Stimulated activated CD8-positive, alpha-beta memory T cell treated with anti-CD3 and anti-CD28 coated beads, Interleukin-4, amount 100 ng/mL, for 1 hour (primary cell): ENCODE measurements at places on chromosomes 7 and 10.

- DNase-seq, result no peak
These were observed 991.5 kb downstream of the NRG3 start for GRCh38 chr10:82866424-82867020.

GRCh38 chr10:69673521-69673920 lies 43.5 kb downstream of the FAM241B start:
- DNase-seq, result no peak

- DNase-seq, result no peak
These were observed 1206.2 kb downstream of the GATA3 start for GRCh38 chr10:9260690-9261089.

GRCh38 chr10:92242380-92242779 lies 48.5 kb downstream of the CPEB3 start:
- no peak for DNase-seq

DNA sequence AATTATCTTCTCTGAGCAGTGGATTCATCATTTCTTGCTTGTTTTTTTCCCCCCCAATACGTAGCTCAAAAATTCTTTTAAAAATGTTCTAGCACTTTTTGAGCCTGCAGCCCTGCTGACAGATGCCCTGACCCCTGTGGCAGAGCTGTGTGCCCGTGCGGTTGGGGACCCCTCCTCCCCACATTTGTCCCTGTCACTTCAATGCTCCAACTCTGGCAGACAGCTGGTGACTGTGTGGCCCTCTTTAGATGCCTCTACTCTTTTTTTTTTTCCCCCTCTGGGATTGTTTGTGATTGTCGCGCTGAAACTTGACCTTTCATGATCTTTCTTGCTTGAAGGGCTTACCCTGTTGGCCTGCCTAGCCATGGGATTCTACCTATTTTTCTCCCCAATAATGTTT lies 214.1 kb downstream of the TMEM178B start:
- DNase-seq, result no peak

GRCh38 chr7:135275971-135276580 lies 42.4 kb downstream of the STRA8 start:
- no peak for DNase-seq

DNA sequence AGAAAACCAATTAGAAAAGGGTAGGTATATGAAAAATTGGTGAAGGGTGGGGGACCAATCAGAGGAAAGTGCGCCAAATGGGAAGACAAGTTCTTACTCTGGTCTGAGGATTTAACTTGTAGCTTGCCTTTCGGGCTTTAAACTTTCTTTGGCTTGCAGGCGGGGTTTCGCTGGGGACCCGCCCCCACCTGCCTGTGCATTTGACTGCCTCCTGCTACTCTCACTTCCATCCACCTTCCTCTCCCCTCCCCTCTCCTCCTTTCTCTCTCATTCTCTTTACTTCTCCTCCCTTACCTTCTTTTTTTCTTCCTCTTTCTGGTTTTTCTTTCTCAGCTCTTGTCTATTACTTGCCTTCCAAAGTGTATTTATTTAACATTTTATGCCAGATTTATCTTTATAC lies 278.8 kb downstream of the DNAJB9 start:
- no peak for DNase-seq

DNA sequence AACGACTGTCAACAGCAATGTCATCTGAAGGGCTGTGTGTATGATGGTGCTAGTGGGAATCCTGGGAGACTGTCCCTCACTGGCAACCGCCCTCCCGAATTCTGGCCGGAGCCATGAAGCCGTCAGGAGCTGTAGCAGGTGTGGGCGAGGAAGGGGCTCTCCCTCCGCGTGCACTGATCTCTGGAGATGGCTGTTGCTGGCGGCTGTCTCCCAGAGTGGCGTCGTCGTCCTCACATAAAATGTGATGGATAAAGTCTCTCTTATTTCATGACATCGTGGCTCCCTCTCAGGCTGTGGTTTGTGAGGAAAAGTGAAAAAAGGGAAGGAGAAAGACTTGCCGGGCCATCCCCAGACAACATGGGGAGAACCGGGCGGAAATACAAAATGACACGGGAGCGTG lies 216.5 kb downstream of the DNAJB6 start:
- DNase-seq, result no peak

DNA sequence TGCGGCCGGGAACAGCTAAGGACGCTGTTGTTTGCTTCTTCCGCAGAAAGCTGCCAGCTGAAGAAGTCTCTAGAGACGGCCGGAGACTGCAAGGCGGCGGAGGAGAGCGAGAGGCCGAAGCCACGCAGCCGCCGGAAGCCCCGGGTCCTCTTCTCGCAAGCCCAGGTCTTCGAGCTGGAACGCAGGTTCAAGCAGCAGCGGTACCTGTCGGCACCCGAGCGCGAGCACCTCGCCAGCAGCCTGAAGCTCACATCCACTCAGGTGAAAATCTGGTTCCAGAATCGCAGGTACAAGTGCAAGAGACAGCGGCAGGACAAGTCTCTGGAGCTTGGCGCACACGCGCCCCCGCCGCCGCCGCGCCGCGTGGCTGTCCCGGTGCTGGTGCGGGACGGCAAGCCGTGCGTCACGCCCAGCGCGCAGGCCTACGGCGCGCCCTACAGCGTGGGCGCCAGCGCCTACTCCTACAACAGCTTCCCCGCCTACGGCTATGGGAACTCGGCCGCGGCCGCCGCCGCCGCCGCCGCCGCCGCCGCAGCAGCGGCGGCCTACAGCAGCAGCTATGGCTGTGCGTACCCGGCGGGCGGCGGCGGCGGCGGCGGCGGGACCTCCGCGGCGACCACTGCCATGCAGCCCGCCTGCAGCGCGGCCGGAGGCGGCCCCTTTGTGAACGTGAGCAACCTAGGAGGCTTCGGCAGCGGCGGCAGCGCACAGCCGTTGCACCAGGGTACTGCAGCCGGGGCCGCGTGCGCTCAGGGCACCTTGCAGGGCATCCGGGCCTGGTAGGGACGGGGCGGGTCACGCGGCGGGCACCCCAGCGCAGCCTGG lies 2.4 kb downstream of the NKX2-3 start:
- no peak for DNase-seq

GRCh38 chr10:78150756-78151155 lies 117.1 kb downstream of the RPS24 start:
- no peak for DNase-seq

DNA sequence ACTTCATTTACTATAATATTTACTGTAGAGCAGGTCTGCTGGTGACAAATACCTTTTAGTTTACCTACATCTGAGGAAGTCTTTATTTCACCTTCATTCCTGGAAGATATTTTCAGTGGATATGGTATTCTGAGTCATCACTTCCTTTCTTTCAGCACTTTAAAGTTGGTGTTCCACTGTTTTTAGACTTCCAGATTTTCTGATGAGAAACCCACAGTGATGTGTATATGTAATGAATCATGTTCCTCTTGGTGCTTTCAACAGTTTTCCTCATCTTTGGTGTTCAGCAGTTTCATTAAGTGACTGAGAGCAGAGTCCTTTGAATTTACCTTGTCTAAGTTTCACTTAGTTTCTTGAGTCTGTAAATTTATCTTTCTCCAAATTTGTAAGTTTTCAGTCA lies 36.4 kb downstream of the COPG2 start:
- DNase-seq, result no peak

DNA sequence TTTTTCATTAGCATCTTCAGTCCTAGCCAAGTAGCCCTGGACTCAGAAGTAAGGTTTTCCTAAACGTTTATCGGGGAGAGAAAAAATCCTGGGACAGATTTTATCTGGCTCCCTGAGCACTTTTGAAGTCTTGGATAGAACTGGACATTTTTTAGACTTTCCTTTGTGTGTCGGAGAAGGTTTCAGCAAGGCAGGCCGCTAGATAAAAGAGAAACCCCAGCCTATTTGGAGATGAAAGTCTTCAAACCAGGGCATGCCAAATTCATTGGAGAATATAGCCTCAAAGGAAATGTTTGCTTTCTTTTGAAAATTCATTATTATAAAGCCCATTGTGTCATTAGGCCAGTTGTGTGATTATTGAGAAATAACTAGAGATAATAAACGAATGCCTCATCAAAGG lies 228.1 kb downstream of the BAMBI start:
- DNase-seq, result no peak

DNA sequence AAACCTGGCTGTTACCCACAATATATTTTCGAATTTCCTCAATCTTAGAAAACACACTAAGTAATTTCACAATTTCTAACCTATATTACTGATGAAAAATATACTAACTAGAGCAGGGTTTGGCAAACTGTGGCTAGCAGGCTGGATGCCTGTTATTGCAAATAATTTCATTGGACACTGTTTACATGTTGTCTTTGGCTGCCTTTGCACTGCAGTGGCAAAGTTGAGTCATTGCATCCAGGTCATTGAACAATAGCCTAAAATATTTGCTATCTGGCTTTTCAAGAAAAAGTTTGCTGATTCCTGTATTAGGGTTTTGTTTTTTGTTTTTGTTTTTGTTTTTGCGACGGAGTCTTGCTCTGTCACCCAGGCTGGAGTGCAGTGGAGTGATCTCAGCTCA lies 47.2 kb downstream of the KIF11 start:
- no peak for DNase-seq

DNA sequence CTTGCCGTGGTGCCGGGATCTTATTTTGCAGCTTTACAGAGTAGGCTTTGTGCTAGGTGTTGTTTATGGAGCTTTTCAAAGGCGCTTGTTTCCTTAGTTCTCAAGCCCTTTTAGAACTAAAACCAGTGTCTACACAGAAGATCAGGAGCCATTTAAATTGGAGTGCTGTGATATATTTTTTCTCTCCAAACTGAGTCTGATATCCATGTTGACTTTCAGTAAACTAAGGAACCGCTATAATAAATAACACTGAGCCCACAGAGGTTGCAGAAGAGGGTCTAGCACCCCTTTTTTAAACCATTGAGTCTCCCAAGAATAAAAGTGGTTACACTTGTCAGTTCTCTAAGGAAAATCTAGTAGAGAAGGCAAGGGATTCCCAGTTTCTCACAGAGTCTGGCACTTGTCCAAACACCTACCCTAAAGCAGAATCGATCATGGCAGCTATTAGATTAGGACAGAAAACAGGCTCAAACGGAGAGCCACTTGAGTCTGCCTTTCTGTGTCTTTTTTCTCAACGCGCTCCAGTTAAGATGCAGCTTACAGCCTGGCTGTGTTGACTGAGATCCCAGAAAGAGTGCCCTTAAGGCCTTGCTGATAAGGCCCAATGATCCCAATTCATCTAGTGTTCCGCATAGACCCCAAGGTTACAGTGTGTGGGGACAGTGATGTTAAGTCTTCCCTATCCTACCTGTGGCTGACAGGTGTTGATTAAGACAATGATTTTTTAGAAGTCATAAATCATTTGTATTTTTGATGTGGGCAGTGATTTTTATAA lies 804 bp downstream of the TMEM106B start:
- DNase-seq, result no peak

DNA sequence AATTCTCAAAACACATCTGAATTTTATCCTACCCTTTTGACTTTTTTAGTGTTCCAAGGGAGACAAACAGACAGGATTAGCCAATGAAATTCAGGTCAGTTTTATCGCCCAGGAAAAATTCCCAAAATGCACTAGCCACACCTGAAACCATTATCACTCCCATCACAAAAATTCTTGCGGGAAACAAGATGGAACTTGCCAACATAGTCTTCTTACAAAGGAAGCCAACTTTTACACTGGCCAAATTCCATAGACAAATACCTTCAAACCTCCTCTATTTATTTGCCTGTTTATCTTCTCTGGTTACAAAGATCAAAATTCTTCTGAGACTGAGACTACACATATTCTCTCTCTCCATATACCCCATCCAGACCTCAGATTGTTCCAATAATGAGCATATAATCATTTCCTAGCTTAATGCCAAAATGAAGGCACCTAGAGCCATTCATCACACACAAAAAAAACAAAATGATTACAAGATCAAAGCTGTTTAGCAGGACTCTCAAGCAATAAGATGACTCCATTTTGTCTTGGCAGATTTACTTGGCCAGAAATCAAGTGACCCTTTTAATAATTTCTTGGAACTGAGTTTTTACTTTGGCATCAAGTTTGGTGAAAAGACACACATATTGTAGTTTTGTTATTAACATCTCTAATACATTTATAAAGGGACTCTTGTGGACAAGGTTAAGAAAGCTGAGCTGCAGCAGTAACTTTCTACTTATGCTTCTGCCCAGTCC lies 30.2 kb downstream of the MET start:
- no peak for DNase-seq

- DNase-seq, result no peak
These were observed 394.3 kb downstream of the PARD3 start for GRCh38 chr10:34420795-34421194.

DNA sequence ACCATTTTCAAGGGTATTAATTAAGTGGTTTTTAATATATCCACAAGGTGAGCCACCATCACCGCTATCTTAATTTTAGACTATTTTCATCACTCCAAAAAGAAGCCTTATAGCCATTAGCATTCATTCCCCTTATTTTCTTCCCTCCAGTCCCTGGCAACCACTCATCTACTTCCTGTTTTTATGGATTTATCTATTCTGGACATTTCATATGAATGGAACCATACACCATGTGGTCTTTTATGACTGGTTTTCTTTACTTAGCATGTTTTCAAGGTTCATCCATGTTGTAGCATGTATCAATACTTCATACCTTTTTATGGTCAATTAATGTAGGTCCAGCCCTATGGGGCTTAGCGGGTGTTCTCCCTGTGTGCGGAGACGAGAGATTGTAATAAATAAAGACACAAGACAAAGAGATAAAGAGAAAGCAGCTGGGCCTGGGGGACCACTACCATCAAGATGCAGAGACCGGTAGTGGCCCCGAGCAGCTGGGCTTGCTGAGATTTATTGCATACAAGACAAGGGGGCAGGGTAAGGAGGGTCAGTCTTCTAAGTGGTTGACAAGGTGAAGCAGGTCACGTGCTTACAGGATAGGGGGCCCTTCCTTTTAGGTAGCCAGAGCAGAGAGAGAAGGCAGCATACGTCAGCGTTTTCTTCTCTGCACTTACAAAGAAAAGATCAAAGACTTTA lies 14.6 kb downstream of the WBP1L start:
- no peak for DNase-seq

DNA sequence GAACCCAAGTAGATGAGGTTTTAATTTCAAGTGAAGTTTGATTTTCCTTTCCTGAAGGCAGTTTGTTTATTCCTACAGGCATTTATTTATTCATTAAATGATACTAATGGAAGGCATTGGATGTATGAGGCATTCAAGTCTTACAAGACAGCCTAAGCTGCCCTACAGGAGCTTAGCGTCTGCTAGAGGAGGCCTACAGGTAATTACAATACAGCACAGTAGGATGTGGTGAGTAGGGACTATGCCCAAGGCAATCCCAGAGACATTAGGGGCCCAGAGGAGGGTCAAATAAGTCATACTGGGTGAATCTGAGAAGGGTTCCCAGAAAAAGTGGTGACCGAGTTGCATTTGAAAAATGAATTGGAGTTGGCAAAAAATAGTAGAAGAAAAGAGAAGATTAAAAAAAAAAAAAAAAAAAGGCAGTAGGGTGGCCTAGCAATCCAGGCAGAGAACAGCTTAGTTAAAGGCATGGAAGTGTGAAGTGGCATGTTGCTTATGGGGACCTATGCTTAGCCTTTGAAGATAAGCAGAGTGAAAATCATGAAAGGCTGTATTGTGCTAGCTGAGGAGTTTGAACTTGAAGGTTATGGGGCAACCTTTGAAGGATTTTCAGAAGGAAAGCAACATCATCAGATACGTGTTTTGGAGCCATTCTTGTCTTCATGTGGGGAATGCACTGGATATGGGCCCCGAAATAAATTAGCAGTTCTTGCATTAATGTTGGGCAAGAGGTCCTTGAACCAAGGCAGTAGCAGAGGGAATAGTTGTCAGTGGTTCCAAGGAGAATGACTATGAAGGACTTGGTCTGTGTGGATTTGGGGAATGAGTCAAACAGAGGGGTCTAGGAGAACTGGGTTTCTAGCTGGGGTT lies 65.5 kb downstream of the SNX10 start:
- no peak for DNase-seq

GRCh38 chr7:120898715-120899499 lies 41.0 kb upstream of the TSPAN12 start:
- no peak for DNase-seq
